ENCODE measurements at places on chromosomes 7 and 10. TPM values are rescaled to one million over a fixed set of nuclear protein-coding genes. Genes with fewer than 3 reads are reported as not detected.

DNA sequence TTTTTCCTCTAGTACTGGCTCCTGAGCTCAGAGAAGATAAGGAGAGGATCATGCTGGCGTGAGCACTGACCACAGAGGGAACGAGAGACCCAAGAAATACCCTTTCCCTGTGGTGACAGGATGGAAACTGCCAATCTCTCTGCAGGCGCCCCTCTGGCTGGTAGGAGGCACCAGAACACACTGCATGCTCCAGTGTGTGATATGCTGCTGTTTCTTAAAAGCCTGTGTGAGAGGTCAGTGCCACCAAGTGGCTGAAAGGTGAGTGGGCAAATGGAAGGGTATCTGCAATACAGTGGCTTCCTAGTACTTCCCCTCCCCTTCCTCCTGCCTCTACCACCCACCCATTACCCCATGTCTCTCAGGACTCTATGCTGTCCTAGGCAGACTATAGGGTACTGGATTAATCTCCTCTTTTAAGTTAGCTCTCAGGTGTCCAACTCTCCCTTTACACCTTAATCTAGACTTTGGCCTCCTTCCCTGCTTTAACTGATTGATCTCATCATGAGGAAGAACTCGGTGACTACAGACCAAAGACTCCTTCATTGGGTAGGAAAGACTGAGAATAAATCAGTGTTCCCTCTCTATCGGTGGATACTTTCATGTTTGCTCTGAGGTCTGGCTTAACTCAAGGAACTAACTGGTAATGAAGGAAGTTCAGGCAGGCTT lies 283.6 kb downstream of the ADRA2A start:
- peak; percentile 70 for DNase-seq

DNA sequence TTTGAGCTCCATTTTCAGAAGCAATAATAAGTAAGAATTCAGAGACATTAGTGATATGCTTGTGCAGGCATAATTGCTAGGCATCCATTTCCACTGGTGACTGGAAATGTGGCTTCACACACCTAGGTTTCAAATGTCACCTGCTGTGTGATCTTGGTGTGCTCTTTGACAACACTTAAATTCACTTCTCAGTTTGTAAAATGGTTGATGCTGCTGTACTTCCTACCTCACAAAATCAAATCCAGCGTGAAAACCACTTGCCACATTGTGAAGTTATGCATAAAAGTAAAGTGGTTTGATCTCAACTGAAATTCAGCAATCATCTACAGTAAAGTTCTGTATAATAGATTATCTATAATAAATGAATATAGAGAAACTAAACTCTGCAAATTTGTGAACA lies 82.4 kb downstream of the APBB1IP start:
- no peak for DNase-seq

- no peak for DNase-seq
Measured at GRCh38 chr7:155983176-155983815, 171.0 kb upstream of the SHH start.

DNA sequence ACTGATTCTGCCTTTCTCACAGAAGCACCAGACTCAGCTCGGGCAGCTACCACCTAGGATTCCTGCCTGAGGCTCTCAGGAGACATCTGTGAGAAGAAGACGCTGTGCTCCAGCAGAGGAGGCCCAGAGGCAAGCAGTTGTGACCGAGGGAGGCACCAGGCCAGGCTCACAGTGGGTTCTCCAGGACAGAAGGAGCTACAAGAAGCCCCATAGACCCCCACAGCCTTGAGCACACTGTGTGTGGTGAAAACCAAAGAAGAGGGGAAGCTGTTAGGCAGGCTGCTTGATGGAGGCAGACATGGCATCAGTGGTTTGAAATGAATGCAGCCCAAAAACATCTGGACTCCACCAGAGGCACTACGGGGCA lies 198.8 kb downstream of the GRID1 start:
- DNase-seq: no peak

DYNC1I1 gene
- 7.9 TPM for total RNA-seq

C7orf57 gene
- total RNA-seq: 0.06 TPM

Data from SJCRH30 (cell line).